Esophagus squamous epithelium (tissue), 5 donors: ENCODE measurements at places on chromosomes 12 and 14.

DNA sequence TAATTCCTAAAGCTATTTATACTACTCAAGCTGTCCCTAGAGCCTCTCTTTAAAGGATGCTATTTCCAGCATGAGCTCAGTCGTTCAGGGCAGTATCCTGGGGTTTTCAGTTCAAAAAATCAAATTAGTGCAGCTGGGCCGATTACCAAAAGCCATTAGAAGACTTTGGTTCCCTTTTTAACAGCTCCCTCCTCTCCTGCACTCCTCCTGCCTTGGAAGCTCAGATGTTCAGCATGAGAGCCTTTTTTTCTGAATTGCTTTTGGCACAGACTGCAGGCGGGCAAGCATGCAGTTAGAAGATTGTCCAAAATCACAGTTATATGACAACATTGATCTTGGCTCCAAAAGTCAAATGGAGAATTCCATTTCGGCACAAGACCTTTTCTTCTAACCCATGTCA lies 179.6 kb downstream of the SLC35F4 start:
- DNase-seq = no peak

- DNase-seq = no peak
These were observed 24.4 kb downstream of the ETV6 start for GRCh38 chr12:11673666-11674461.

GRCh38 chr12:25436206-25437030 lies 116.7 kb downstream of the LMNTD1 start:
- no peak for DNase-seq

GRCh38 chr14:32593290-32593942 lies 264.3 kb downstream of the AKAP6 start:
- no peak for DNase-seq

DNA sequence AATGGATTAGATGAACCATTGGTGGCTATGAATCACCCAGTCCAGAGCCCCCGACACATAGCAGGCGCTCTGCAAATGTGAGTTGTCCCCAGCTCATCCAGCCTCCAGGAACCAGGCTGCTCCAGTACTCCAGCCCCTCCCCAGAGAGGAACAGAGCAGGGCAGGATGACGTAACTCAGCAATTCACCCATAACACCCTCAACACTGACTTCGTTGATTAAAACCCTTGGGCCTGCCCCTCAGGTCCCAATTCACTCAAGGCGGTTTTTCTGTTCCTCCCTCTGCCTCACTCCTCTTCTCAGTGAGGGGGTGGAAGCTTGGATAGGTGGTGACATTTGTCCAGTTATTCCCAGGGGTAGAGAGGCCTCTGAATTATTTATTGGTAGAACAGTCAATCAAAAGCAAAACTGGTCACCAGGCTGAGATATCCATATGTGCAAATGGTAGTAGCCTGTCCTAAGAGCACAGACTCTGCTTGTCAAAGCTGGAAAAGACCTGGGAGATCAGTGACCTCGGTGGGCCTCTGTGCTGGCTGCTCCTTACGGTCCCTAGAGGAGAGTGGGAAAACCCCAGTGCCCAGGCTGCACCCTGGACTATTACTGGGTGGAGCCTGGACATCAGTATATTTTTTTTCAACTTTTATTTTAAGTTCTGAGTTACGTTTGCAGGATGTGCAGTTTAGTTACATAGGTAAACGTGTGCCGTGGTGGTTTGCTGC lies 97.0 kb downstream of the CMKLR1 start:
- no peak for DNase-seq

DNA sequence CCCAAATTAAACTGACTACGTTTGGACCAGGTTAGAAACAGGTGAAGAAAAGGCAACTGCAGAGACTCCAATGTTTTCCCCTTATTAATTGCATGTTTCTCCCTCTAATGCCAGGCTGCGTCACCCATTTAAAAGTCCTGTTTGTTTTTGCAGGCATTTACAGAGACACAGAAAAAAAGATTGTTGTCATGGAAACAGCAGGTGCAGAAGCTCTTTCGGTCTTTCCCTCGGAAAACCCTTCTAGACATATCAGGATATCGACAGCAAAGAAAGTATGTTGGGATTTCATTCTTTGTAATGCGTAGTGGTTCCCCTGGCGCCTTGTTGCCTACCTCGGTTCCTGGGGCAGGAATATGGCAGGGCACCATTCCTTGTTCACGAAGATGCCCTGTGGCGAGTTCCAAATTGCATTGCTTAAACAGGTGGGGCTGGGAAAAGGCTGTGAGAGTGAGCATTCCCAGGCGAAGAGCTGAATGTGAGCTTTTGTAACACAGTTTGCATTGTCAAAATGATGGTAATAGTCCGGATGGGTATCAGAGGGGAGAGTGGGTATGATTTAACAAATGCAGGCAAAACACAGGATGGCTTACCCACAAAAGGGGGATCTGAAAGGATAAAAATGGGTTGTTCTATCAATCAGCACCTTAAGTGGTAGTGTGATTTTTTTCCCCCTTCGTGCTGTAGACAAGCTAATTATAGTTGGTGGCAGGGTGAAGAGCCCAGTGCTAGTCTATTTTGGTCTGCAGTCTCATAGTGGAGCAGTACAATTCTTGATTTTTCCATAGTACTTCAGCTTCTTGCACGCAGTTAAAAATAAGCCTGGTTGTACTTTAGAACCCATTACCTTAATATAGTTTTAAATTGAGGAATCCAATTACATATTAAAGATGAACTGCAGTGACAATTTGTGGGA lies 132.4 kb downstream of the GCH1 start:
- no peak for DNase-seq

- DNase-seq = no peak
These were observed 52.9 kb upstream of the SLC35F4 start for GRCh38 chr14:57918791-57919190.

GRCh38 chr12:122354958-122355641 lies 67.4 kb downstream of the CLIP1 start:
- no peak for DNase-seq

- no peak for DNase-seq
These were observed 1.1 kb downstream of the EML1 start for GRCh38 chr14:99794151-99794780.

GRCh38 chr14:75875958-75876357 lies 105.8 kb downstream of the TGFB3 start:
- no peak for DNase-seq

DNA sequence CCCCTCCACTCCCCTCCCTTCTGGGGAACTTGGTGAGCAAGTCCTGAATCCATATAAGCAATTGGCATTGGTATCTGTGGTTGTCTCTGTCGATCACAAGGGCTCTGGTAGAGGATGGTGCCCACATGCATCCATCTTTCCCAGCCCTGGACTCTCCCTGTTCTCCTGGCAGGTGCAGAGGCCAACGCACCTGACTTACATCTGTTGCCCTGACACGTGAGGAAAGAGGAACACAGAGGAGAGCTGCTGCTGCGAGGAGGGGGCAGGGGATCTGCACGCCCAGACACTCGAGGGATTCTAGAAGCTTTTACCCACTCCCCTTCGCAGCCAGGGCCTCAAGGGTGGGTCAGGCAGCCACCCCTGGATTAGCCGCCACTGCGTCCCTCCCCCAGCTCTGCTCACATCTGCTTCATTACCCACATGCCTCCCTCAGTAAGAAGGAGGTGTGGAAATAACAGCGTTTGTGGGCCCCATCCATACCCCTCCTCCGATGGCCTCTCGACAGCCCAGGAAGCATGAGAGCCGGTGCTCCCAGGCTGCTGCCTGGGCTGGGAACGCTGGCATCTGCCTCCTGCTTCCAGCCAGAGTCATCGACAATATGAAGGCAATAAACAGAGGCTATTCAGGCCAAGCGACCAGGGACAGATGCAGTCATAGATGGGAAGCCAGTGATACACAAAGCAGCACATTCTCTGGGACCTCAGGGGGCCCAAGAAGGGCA lies 56.5 kb downstream of the KDM2B start:
- no peak for DNase-seq

- no peak for DNase-seq
These were observed 302.8 kb downstream of the FSCB start for GRCh38 chr14:44204061-44204835.

DNA sequence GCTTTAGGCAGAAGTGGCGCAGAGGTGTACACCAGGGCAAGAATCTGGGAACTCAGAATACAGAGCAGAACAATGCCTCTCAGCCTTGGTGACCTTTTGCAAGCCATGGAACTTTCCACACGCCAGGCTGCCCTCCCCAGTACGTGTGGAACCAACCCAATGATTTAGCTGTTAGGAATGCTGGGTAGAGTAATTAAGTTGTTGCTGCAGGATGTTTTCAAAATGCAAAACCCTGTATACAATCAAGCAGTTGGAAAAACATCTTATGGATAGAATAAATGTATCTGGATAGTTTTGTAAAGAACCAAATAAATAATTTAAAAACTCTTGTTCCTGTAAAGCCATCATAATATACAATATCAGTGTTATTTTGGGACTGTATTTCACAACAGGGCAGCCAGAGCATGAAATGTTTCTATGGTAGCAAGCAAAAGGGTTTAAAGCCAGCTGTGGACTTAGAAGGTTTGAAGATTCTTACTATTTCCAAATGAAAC lies 19.4 kb downstream of the PPP1R36 start:
- DNase-seq = no peak

- DNase-seq = no peak
These were observed at the start of gene ANKS1B for GRCh38 chr12:99984271-99985128. Gene ANKS1B, minus strand, starts transcription at chr12:99984936. Its CDS starts 699 bp downstream, at chr12:99984237.

DNA sequence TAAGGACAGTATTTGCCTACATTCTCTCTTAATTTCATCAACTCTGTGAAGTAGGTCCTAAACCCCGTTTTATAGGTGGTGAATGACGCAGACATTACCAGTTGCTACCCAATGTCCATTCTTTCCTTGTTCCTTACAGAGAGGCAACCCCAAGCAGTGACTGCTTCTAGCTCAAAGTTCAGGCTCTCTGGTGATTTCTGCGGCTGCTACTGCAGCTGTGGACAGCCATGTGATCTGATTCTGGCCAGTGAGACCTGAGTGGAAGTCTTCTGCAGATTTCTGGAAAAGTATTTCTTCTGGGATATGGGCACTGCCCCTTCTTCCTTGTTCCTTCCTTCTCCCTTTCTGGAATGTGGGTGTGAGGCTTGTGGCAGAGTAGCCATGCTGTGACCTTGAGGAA lies 82.9 kb downstream of the ARF6 start:
- no peak for DNase-seq

DNA sequence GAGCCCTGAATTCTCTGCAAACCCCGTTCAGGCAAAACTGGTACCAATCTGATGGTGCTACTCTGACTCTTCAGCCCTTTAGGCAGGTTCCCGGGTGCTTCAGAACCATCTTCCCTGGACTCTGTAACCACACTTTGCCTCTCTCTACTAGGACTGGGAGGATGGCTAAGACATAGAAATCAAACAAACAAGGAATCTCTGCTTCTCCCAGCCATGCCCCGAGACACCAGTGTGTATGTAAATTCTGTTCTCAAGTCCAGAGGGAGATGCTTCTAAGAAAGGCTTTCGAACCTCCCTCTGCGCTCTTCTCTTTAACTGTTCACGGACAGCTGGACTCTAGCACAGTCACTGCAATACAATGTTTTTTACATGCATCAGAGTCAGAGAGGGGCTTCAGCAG lies 1.9 kb upstream of the KCNK10 start:
- DNase-seq = no peak

DNA sequence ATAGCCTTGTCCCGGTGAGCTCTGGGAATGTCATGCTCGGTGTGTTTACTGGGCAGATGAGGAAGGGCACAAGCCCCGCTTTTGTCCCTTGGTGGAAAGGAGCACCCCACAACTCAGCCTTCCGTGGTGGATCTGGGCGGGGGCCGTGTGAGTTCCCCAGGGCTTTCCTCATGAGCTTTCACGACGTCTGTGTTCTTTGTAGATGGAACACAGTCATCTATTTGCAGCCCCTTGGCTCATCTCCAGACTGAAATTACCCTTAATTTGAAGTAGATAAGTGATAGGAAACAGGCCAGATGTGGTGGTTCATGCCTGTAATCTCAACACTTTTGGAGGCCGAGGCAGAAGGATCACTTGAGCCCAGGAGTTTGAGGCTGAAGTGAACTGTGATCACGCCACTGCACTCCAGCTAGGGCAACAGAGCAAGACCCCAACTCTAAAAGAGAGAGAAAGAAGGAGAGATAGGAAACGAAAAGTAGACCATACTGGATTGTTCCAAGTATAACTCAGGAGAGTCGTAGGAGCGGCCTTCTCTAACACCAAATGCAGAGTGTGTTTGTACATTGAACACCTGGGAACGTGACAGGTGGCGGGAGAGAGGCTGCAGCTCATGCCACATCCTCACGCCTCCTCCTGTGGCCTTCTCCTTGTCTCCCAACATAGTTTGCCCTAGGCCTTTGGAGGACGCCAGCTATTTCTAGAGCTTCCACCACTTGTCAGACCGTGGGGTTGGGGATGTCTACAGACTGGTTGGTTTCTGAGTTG lies 8.8 kb downstream of the P2RX4 start:
- no peak for DNase-seq

DNA sequence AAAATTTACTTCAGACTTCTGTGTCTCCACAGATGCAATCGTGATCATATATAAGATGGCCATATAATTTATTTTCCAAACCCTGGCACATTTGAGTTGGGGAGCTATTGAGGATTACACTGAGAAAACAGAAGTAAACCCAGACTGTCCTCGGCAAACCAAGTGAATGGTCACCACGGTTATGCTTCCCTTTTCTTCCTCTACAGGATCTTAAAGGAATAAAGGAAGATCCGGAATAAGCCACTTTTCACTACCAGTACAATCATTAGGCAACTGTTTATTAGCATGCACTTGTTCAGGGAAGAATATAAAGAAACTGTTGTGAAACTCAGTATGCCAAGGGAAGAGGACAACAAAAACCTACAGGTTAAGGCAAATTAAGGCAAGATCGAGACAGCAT lies 27.6 kb downstream of the SBNO1 start:
- no peak for DNase-seq

DNA sequence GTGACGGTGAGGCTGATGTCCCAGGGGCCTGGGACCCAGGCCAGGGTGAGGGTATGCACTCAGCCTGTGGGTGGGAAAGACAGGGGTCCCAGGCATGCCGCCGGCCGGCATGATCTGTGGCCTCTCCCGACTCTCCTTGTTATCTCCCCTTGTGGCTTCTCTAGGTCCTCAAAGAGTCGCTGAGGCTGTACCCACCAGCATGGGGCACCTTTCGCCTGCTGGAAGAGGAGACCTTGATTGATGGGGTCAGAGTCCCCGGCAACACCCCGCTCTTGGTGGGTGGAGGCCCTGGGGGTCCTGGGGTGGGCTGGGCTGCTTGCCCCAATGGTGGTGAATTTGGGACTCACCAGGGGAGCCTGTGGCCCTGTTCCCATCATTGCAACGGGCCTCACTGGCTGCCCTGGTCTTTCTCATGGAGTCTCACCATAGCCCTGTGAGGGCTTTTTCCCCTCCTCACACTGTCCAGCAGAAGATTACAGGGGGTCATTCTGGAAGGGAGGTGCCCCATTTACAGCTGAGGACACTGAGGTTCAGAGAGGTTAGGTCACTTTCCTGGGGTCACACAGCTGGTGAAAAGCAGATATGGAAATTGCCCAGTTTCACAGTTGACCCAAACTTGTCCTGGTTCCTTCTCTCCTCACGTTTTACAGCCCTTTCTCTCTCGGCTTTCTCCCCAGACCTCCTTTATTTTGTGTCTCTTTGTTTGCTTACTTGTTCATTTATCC lies 37.9 kb downstream of the CYP46A1 start:
- DNase-seq = no peak
